ENCODE measurements at places on chromosomes 12 and 14.

DNA sequence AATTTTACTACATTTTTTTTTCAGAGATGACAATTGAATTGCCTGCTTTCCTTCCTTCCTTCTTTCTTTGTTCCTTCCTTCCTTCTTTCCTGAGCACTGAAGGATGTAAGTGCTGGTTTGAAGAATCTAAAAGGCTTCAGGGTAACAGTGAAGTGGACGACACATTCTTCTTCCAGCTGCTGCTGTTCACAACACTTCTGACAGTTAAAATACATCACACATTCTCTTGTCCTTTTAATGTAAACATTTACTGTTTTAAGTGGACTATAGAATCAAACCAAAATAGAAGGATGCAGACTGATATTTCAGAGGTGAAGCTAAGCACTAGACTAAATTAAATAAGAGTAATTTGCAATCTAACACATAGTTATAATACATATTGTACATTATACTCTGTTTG lies 151.5 kb downstream of the MSRB3 start:
- no peak for DNase-seq

- no peak for DNase-seq
These were observed 18.6 kb downstream of the SH2B3 start for GRCh38 chr12:111424189-111424792.

DNA sequence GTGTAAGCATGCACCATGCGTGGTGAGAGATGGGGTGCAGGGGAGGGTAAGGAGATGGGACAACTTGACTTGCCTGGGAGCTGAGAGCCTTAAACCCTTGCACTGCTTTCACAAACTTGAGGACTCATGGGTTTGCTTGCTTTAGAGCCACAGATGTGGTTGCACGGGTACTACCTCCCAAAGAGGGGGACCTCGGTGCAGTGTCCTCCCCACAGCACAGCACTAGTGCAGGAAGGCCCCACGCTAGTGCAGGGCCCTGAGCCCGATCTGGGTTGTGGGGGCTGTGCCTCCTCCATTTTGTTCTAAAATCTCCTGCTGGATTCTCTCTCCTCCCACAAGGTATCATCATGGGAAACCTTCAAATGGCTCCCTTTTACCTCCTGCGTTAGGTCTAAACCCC lies 11.2 kb downstream of the KRT72 start:
- no peak for DNase-seq

- DNase-seq, result no peak
These were observed 41.7 kb downstream of the SMIM41 start for GRCh38 chr12:52120951-52121823.

DNA sequence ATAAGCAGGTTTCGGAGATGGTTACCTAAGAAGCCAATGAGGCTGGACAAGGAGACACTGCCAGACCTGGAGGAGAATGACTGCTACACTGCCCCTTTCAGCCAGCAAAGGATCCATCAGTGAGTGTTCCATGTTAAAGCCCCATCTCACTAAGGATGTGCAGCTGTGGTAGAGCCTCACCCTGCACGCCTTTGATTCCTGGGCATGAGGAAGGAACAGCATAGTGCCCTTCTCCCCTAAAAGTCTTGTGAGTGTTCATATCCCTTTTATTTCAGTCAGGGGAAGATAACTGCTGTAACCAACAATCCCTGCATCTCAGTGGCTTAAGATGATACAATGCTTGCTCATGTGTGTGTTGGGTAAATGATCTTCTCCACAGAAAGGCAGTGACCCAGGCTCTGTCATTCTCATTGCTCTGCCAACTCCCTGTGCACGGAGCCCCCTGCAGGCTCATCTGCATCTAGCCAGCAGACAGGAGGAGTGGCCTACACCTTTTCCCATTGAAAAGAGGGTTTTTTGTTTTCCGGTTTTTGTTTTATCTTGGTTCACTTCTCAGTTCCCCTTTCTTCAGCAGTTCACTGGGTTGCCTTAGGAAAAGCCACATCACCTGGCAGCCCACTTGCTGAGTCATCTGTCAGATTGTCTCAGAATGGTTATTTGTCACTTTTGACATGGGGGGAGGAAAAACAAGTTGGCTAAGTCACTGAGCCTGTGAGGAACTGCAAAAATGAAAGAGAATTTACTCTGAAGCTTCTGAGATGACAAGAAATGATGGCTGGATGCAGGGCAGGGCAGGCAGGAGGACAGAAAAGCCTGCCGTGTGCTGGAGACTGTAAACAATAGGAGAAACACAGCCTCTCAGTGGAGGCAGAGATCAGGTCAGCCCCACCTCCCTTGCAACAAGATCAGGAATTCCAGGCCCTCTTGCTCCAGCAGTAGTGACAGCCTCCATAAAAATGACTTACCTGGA lies 193.3 kb downstream of the ANO4 start:
- DNase-seq, result peak; percentile 42

DNA sequence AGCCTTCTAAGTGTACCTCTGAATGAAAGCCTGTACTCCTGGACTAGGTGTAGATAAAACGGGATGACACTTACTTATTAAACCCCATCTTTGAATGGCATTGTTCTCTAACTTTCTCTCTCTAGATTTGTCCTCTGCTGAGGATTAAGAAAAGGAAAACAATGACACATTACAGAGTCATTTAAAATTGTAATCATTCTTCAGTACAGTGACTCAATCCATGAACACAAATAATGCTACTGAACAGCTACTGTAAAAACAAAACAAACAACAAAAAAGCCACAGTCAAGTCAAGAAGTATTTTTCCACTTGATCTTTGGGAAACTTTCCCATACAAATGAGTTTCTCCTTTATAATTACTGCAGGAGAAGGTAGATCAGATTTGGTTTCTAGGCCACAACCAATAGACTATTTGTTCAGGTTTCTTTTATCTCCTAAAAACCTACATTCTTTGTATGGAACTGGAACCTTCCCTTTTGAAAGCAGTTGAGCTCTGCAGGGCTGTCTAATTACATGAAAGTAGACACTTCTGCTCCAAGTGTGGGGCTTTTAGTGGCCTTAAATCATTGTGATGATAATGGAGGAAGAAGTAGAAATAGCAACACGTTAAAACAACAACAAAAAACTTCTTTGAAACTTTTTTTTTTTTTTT lies 219.1 kb downstream of the ESR2 start:
- peak; percentile 39 for DNase-seq

DNA sequence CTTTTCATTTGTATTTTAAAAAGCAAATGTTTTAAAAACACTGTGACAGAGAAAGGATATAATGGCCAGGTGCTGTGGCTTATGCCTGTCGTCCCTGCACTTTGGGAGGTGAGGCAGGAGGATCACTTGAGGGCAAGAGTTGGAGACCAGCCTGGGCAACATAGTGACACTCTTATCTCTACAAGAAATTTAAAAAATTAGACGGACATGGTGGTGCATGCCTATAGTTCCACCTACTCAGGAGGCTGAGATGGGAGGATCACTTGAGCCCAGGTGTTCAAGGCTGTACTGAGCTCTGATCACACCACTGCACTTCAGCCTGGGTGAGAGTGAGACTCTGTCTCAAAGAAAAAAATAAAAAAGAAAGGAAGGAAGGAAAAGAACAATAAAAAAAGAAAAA lies 7.8 kb downstream of the RFX4 start:
- DNase-seq, result no peak

DNA sequence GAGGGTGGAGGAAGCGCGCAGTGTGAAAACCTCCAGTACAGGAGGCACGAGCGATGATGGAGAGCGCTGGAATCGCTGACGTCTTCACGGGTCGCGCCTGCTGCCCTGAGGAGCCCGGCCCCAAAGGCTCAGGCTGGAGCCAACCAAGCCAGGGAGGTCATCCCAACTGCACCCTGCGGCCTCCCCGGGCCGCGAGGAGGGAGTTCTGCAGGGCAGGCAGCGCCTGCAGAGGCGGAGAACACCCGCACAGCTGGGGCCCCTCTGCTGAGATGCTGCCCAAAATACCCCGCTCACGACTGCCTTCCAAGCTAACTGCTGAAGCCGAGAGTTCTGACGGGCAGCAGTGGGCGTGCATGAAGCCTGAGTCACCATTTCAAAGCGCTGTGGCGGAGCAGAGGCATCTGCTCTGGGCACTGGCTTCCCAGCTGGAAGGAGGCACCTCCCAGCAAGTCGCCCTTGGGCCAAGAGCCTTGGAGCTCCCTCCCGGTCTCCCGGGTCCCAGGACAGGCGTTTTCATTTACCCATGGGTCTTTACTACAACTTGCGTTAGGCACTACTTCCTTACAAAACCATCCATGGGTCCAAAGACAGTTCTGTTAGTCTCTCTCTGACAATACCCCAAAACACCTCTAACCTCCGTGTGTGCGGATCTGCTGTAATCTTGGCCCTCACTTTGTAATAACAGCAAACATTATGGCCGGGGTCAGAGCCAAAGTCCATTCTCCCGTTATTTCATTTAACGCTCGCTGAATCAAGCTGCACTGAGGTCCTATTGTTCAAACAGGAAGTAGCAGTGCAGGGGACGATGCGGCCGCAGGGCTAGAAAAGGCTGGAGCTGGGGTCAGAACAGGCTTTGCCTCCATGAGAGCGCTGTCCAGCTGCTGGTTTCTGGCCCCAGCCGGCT lies 60.1 kb upstream of the RIMBP2 start:
- DNase-seq, result peak; percentile 88

GRCh38 chr14:34365309-34365915 lies 96.6 kb downstream of the SPTSSA start:
- peak; percentile 79 for DNase-seq

GRCh38 chr12:84929501-84929900 lies 16.9 kb upstream of the SLC6A15 start:
- DNase-seq, result no peak

DNA sequence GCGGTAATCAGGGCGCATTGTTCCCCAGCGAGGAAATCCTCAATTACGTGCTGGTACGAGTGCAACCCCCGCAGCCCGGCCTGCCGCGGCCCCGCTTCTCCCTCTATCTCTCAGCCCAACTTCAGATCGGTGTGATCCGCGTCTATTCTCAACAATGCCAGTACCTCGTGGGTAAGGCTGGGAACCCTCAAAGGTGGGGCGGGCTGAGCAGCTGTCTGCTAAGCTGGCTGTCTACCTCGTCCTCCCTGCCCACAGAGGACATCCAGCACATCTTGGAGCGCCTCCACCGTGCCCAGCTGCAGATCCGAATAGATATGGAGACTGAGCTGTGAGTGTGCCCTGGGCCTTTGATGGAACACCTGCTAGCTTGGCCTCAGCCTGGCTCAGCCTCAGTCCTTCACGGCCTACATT lies 996 bp downstream of the REC8 start:
- no peak for DNase-seq

- DNase-seq, result no peak
These were observed 43.7 kb downstream of the HSPB8 start for GRCh38 chr12:119222222-119222951.

DNA sequence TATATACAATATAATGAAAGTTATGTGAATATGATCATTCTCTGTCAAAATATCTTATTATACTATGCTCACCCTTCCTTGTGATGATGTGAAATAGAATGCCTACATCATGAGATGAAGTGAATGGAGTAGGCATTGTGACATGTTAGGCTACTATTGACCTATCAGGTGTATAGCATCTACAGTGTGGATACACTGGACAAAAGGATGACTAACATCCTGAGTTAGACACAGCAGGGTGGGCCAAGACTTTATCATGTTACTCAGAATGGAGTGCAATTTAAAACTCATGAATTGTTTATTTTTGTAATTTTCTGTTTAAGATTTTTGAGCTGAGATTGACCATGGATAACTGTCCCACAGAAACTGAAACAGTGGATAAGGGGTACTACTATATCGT lies 53.4 kb upstream of the NAV3 start:
- peak; percentile 9 for DNase-seq

GRCh38 chr12:32451816-32452215 lies 52.5 kb downstream of the FGD4 start:
- DNase-seq, result no peak

DNA sequence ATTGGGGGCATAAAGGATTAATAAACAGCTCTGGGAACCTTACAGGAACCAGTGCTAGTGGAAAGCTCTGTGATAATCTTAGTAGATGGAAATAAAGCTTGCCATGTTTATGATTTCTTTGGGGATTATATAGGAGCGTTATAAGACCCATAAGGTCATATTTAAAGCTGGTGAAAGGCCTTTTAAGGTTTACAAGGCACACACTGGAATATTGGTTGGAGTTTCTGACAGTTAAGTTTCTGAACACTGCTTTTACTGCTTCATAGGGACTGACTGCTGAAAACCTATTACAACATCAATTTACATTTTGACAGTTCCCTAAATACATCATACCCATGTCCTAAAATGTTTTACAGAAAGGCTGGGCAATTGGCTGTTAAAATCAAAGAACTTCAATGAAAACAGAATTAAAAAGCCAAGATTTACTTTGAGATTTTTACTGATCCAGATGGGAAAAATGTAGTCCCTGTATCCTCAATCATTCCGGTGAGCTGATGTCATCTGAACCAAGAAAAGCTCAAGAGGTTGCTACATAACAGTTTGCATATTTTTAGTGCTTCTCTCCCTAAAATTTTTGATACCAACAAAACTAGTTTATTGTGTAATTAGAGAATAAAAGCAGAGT lies 153.7 kb upstream of the IGF1 start:
- DNase-seq, result peak; percentile 40

DNA sequence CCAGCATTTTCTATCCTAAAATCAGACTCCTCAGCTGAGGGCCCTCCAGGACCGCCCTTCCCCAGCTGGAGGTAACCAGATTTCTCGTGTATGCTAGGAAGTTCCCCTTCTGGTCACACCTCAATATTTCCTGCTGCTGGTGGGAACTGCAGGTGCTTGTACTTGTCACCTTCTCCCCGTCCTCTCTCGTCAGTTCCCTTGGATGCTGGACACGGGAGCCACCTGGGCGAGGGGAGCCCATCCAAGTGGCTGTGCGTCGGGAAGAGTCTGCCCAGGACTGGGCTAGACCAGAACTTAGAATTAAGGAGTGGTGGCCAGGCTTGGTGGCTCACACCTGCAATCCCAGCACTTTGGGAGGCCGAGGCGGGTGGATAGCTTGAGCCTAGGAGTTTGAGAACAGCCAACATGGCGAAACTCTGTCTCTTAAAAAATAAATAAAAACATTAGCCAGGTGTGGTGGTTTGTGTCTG lies 23.2 kb upstream of the KIF26A start:
- no peak for DNase-seq

DNA sequence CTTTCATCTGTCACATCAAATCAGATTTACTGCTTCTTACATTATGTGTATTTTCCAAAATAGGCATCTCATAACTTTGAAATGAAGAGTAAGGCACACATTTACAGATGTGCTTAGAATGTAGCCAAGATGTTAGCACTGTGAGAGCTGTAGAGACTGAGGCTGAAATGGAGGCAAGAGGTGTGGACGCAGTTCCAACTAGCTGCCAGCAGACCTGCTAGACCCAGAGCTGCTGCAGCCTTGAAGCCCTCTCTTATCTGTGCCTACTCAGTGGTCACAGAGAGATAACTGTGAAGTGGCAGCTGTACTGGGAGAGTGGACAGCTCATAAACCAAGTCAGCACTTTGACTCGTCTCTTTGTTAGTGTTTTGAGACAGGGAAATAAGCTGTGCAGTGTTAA lies 470.9 kb downstream of the CCER1 start:
- no peak for DNase-seq

GRCh38 chr12:51424662-51425539 lies at the start of gene SLC4A8:
SLC4A8 (plus strand) TSS chr12:51424831; CDS start chr12:51424988, 157 bp downstream.
- DNase-seq, result peak; percentile 86

DNA sequence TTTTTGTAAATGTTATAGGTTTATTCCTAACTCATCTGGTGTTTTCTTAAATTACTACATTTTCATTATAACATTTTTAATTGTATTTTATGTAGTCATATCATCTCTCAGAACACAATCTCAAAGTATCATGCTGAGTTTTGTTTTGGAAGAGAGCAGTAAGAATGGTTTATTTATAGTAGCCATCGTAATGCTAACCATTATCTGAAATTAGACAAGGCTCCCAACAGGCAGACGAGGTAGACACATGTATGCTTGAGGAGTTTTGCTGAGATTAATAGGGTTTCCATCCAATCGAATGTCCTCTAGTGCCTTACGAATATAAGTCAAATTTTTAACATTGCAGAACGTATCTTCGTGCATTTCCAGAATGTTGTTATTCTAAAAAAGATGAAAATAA lies 9.0 kb upstream of the CCER1 start:
- no peak for DNase-seq

All from choroid plexus epithelial cell (primary cell).